ENCODE measurements at places on chromosomes 6 and 20.

- no peak for DNase-seq
Observed at GRCh38 chr20:62675156-62675876, 33.0 kb downstream of the SLCO4A1 start.

DNA sequence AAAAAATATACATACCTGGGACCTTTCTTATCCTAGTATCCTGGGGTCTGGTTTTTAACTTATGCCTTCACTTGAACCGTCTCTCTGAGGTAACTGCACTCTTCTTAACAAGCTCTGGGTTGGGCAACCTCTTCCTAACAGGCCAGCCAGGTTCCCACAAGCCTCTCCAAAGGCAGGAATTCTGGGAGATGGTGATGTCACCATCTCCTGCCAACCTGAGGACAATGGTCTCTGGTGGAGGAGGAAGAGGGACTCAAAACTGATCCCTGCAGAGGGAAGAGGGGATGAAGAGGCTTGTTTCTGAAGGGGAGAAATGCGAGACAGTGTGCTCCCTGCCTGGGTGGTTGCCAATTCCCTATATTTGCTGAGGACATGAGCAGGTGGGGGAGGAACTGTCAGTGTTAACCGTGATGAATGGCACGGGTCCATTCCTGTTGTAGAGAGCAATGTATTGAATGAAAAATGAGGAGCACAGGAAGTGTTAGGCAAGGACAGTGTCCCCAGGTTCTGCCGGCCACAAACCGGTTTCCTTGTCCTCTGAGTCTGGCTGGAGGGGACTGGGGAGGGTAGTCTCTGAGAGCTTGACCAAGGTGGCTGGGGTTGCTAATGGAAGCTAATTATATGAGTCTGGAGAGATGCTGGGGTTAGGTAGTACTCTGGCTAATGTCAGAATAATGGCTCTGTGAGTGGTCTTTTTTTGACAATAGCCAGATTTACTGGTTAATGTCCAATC is 95.5 kb downstream of the KCNB1 start:
- no peak for DNase-seq

- no peak for DNase-seq
Observed at GRCh38 chr20:60585651-60586050, 627.4 kb downstream of the CDH26 start.

- no peak for DNase-seq
Observed at GRCh38 chr20:63243604-63244247, 8.0 kb downstream of the BIRC7 start.

- no peak for DNase-seq
Observed at GRCh38 chr6:54366667-54367327, 58.6 kb downstream of the TINAG start.

- DNase-seq, result no peak
Observed at GRCh38 chr6:92428448-92428847, 990.9 kb downstream of the EPHA7 start.

Measured in stimulated activated CD4-positive, alpha-beta T cell treated with anti-CD3 and anti-CD28 coated beads, Interleukin-15, amount 100 ng/mL, for 1 hour (primary cell).